ENCODE measurements at places on chromosomes 16 and 17.

DNA sequence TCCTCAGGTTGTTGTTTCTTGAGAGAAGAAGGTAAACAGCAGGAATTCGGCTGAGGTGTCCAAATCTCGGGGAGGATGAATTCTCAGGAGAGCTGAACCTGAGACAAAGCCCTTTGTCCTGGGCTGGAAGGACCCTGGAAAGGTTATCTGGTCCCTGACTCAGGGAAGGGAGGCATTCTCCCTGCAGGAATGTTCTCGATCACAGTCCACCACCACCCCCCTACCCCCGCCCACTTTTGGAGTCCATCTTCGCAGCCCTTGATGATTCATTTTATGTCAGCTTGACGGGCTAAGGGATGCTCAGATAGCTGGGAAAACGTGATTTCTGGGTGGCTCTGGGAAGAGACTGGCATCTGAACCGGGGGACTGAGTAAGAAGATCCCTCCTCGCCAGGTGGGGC is 1.4 kb upstream of the CEP295NL start:
- DNase-seq, result no peak

DNA sequence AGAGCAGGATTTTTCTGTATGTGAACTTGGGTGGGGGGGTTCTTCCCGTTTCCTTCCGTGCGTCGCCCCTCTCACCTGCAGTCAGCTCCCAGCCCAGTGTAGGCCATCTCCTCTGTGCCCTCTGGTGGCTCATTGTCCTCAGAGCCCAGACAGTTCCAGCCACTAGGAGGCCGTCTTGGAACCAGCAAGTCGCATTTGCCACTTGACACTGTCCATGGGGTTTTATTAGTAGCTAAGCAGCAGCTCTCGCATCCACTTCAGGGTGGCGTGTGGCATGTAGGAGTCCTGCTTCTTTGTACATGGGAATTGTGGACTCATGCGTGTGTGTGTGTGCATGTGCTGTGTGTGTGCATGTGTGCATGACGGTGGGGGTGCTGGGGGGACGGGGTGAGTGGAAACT is 74.0 kb downstream of the SEC14L1 start:
- peak; percentile 17 for DNase-seq

DNA sequence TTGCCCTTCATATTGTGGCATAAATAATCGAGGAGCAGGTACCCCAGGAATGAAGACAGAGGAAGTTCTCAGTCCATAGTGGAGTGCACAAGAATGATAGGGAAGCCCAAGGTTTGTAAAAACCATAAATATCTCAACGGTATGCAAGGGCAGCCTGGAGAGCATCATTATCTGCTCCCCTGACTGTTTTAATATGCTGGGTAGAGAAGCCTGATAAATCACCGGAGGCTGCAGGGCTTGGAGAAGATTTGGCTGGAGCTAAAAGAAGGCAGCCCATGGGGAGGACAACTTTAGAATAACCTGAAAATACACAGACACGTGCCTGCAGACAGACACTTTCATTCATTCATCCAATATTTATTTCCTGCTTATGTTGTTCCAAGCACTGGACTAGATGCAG is 205.2 kb upstream of the RPL38 start:
- no peak for DNase-seq

DNA sequence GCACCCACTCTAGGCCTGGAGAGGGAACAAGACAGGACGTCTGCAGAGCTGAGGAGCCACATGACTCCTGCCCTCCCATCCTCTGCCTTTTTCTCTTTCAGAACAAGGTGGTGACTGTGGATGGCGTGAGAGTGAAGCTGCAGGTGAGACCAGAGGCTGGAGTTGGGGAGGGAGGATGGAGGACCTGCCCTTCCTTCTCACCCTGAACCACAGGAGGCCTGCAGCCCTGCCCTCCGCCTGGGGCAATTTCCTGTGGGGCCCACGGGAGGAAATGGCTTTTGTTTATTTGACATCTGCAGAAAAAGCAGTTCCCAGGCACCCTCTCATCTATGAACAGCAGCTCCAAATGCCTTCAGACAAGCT is 5.1 kb downstream of the RAB37 start:
- DNase-seq, result peak; percentile 66

GRCh38 chr17:51120357-51120738 is 320 bp downstream of the SPAG9 start:
- DNase-seq, result peak; percentile 22

- no peak for DNase-seq
These were observed 245.9 kb downstream of the FTO start for GRCh38 chr16:53949715-53950410.

- peak; percentile 62 for DNase-seq
These were observed 51.7 kb upstream of the MTSS2 start for GRCh38 chr16:70737377-70738082.
